CD4-positive, alpha-beta T cell treated with Interleukin-10 for 1 hour (primary cell): ENCODE measurements at places on chromosomes 16 and 17.

- DNase-seq: peak; percentile 14
Measured at GRCh38 chr17:13337864-13338371, 263.8 kb downstream of the HS3ST3A1 start.

- DNase-seq: no peak
Measured at GRCh38 chr17:72090108-72090507, 30.7 kb upstream of the SOX9 start.

- no peak for DNase-seq
Measured at GRCh38 chr16:12334852-12335251, 358.3 kb downstream of the SNX29 start.

GRCh38 chr17:71163121-71163812 is 957.6 kb upstream of the SOX9 start:
- DNase-seq: no peak

DNA sequence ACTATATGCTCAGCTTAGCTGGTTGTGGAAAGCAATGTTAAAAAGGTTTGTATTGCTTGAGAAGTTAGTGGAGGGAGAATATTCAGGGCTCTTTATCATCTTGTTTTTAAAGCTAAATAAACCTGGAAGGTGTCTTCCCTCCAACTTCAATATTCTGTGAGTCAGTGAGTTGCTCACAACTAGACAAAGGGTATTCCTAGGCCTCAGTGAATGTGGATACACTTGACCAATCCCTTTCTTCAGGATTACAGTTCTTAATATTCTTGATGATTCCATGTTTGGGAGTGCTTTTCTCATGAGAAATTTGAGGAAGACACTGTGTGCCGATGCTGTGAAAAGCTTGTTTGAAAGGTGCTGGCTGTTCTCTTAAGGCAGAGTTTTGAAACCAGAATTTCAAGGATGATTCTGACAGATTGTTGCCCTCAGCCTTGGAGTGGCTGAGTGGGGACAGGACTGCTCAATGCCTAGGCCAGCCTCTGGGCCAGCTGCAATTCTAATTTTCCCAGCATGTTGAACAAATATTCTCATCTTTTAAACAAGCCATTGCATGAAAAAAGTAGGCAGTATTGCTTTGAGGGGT is 30.1 kb downstream of the MAP2K4 start:
- DNase-seq: no peak

DNA sequence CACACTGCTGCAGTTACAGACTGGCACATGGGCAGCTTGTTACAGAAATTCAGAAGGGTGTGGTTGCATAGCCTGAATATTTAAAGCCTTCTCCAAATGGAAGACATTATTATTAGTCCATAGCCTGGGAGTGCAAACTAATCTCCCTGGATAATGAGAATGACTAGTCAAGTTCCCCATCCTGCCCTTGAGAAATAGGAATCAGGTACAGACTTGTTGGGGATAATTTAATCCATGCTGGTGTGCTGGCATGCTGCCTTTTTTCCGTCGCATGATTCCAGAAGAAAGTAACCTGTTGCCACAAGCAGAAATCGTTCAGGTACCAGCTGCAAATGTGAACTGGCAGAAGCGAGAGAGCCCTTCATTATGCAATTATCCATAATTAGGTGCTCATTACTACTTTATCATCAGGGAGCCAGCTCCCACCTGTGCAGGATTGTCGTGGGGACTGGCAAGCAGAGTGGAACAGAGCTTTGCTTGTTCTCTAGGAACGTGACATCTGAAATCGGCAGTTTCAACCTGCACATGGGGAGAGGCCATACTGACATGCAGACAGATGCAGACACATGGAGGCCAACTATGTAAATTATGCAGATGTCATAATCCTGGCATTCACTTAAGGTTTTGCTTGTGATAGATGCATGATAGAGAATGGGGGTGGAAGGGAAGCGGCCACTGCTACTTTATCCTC is 419.4 kb downstream of the PMP22 start:
- DNase-seq: no peak

GRCh38 chr16:48262631-48263030 is 15.3 kb upstream of the ABCC11 start:
- no peak for DNase-seq

- DNase-seq: no peak
Measured at GRCh38 chr16:46976550-46976949, 3.1 kb upstream of the DNAJA2 start.

DNA sequence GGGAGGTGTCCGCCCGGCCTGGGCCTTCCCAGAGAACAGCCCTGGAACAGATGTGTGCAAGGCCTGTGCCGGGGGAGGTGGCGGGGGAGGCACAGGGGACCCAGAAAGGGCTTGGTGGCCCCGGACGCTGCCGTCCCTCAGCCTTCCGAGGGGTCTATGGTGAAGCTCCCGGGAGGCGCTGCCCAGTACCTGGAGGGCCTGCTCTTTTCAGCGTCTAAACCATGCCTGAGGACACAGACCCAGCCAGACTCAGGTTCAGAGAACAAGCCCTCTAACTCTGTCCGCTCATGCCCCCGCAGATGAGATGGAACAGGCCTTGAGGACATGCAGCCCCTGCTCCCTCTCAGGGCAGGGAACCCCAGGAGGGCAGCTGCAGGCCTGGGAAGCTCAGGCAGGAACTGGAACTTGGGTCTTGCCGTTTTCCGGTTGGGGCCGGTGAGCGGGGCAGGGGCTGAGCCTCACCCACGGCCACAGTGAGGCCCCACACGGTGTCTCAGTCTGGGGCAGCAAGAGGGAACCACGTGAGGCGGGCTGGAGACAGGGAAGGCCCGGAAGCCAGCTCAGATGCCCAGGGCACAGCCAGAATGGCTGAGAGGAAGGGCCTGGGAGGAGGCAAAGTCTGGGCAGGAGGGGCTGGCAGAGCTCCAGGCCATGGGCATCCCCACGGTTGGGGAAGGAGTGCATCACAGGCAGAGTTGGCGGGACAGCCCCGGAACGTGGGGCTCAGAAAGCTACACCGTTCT is 12.5 kb downstream of the SLC16A3 start:
- DNase-seq: no peak

- DNase-seq: no peak
Measured at GRCh38 chr16:88662222-88662842, 559 bp downstream of the MVD start.

GRCh38 chr17:82835766-82836512 is 3.9 kb downstream of the ZNF750 start:
- no peak for DNase-seq

- DNase-seq: peak; percentile 83
Measured at GRCh38 chr16:88533932-88534637, 36.1 kb upstream of the ZC3H18 start.

GRCh38 chr16:73147958-73148357 is 100.0 kb upstream of the ZFHX3 start:
- DNase-seq: no peak

DNA sequence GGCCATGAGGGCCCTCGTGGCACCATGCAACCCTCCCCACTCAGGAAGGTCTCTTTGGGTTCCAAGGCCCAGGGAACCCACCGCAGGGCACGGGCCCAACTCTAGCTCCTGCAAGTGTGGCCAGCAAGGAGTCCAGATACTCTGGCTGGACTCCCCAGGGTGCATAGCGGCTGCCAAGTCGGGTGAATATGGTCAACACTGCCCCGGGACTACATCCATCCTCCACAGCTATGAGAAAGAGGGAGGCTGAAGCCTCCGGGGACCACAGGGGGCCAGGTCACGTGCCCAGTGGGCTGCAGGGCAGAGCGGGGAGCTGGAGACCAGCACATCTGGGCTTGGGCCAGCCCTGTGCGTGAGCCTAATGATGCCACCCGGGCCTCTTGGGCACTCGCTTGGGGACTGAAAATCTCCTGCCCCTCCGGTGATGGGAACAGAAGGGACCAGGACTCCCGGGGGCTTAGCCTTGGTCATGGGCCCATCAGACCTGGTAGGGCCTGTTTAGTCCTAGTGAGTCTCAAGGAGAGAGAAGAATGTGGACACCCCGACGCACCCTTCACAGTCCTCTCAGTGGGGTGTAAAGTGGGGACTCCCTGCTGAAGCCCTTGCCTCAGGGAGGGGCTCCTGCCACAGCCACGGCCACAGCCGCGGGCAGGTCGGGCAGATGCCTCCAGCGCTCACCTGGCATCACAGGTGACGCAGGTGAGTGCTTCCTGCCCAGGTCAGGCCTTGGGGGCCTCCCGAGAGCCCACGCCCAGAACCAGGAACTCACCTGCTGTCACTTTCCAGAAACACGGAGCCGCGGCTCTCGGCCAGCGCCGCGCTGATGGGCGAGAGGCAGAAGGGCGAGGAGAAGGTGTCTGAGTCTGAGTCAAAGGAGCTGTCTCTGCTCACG is 26.0 kb downstream of the TBC1D16 start:
- DNase-seq: no peak

DNA sequence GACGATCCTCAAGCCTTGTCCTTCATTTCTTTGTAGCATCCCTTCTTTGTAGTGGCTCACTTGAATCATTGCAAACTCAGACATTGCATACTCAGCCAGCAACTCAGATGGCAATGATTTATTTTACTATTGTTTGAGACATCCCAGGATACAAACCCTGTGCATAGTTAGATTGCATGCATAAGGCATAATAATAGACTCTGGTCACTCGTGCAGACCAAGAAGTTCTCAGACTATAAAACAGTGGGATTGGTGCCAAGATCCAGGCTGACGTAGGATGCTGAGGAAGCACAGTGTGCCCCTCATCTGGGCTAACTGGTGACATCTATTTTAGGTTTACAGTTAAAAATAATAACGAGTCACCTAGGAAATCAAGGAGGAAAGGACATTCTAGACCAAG is 142.3 kb downstream of the PMP22 start:
- no peak for DNase-seq

DNA sequence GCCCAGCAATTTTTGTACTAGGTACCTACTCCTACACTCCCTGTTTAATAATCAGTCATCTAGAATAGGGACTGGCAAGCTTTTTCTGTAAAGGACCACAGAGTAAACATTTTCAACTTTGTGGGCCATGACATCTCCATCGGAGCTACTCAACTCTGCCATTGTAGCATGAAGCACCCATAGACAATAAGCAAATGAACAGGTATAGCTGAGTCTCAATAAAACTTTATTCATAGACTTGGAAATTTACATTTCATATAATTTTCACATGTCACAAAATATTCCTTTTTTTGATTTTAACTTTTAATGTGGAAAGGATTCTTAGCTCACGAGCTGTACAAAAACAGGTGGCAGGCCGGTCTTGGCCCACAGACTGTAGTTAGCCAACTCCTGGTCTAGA is 345.8 kb downstream of the SOX9 start:
- DNase-seq: no peak

DNA sequence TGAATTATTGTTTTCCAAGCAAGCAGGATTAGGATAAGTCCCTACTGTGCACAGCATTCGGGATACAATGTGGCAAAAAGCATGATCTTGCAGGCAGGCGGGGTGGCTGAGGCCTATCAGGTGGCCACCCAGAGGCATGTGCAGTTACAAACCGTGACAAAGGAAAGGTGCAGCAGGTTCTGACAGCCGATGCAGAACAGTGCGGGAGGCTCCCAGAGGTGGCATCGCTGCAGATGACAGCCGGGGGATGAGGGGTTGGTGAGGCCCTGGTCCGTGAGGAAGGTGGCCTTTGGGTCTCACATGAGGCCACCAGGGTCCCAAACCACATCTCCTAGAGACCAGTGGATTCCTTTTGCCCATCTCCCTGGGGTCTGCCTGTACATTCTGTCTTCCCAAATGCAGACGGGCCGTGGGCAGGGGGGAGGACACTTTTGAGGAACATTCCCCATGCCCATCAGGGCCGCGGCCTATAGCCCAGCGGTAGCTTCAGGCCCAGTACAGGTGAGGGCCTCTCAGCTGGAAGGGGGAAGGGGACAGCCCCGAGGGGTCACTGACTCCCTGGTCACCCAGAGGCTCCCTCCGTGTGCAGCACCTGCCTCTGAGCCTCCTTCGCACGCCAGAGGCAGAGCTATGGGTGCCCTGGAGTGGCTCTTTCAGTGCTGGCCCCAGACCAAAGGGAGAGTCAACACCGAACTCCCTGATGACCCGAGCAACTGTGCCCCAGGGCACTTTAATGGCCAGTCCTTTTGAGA is 85.1 kb downstream of the SOCS1 start:
- no peak for DNase-seq

DNA sequence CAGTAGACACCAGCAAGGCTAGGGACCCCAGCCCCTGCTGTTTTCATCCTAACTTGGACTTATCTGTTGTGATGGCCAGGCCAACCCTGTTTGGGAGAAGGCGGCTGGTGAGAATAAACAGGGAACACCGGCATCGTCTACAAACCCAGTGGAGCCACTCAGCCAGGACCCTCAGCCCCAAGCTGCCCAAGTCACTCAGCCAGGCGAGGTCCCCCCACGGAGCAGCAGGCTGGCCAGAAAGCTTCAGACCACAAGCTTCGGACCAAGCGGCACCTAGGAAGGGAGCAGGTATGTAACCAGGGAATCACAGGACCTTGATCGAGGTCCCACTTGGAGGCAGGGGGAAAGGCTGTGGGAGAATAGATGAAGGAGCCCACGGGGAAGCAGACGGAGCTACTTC is 23.4 kb downstream of the RBFOX3 start:
- no peak for DNase-seq

GRCh38 chr16:8716592-8716991 is 42.2 kb downstream of the ABAT start:
- DNase-seq: no peak

GRCh38 chr16:15466886-15467781 is 32.7 kb downstream of the BMERB1 start:
- DNase-seq: peak; percentile 13

DNA sequence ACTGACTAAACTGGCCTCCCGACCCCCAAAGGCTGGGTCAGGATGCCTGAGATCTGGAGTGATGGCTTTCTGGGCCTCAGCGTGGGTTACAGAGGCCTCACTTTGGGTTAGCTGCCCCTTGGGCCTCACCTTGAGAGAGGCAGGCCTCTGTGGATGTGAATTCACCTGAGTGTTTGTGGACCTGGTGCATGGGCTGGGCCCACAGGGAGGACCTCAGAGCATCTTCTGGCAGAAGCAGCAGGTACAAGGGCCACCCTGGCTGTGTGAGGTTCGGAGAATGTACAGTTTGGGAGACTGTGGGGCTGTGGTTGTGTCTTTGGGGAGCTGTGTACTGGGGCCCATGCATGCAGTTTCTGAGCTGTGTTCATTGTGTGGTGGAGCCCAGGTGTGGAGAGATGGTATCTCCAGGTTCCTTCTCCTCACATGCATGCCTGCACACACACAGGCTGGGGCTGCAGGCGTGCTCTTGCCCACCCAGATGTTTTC is 18.3 kb downstream of the RARA start:
- DNase-seq: no peak

DNA sequence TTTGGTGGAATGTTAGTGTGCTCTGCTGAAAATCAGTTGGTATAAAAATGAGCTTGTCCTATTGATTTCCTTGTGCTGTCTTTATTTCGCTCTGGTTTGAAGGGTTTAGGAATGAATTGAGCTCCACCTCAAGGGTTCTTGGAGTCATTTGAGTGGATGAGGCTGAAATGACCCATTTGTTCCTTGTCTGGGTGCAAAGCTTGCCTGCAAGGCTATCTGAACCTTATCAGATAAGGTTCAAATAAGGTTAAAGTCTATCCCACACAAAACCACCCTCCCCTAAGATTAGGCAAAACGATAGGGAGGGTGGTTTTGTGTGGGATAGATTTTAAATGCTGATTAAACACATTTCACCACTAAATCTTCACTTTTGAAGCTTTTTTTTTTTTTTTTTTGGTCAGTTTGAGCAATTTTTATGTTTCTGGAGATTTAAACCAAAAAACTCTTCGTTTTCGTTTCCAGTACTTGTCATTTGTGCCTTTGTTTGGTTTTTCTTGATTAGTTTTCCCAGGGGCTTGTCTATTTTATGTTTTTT is 62.7 kb downstream of the ARHGAP44 start:
- DNase-seq: no peak

GRCh38 chr17:72338847-72339790 is 218.3 kb downstream of the SOX9 start:
- no peak for DNase-seq

GRCh38 chr17:78442648-78443218 is 64.3 kb downstream of the PGS1 start:
- DNase-seq: peak; percentile 8
